ENCODE measurements at places on chromosomes 6 and 20.

- DNase-seq: no peak
These were observed 202.8 kb upstream of the JAG1 start for GRCh38 chr20:10876558-10876957.

- DNase-seq: no peak
These were observed 99.6 kb upstream of the QKI start for GRCh38 chr6:163314791-163315470.

DNA sequence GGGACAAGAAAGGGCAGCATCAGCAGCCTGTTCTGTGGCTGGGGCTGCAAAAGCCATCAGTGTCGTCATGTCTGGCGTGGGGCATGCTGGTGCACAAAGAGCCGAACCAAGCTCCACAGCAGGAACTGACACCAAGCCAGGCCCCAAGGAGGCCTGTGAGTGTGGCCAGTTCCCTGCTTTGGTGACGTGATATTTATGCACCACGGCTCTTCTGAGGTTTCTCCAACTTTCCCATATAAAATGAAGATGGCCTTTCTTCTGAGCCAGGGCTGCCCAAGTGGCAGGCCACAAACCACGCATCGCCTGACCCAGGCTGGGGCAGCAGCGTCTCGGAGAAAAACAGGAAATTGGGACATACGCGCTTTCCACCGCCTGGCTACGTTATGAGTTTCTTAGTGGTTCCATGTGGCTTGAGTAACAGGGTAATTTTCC, 109.9 kb downstream of the RIN2 start:
- DNase-seq: no peak

- DNase-seq: no peak
These were observed 77.1 kb downstream of the JARID2 start for GRCh38 chr6:15322781-15323536.

DNA sequence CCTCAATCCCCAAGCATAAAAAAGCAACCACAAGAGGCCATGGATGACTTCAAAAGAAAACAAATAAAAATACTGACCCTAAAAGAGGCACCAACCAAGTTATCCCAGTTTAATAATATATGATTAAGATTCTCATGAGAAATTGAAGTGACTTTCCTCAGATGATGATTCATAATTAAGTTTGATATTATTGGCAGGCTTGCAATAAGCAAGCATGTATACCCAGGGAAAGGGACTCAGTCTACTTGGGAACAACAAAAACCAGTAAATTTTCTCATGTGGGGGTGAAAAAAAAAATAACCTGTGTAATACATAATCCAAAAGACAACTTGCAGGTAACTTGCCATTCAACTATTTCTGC, 19.6 kb downstream of the JAG1 start:
- no peak for DNase-seq

DNA sequence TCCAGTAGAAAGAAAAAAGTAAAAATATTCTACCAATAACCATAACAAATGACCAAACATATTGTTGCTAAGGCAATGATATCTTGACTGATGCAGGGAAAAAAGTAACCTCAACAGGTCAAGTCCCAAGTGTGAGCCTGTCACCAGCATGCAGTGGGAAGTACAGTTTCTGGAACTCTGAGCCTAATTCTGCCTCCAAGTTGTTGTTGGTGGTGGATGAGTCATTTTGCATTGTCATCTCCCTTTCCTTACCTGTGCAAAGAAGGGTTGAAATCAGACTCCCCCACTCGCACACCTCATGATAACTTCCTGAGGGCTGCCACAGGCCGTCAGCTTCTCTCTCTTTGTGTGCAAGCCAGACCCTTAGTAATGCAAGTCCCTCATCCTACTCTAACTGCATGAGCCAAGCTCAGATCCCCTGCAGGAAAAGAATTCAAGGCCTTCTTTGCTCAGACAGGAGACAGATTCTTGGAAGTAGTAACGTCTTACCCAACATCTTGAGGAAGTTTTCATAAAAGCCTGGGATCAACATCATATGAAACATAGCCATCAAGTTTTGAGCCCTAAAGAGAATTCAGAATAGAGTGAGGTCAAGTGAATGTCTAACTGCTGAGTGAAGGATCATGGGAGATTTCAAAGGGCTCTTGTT, 207.6 kb upstream of the FOXA2 start:
- DNase-seq: no peak

- DNase-seq: no peak
These were observed 232.3 kb downstream of the COL12A1 start for GRCh38 chr6:74973591-74973990.
